ENCODE measurements at places on chromosomes 6 and 20. TPM values are rescaled to one million over a fixed set of nuclear protein-coding genes. Genes with fewer than 3 reads are reported as not detected.

The GJA10 gene
- total RNA-seq = not detected

The HLA-DMA gene
- total RNA-seq = 4.9 TPM

The RNF39 gene
- not detected for total RNA-seq

The TNFRSF6B gene
- 328 TPM for total RNA-seq

The PACSIN1 gene
- not detected for total RNA-seq
